Suppressor macrophage treated with lipopolysaccharide for 4 hours (primary cell): ENCODE measurements at places on chromosomes 4 and X.

GRCh38 chr4:150251752-150252190, 173.5 kb downstream of the DCLK2 start:
- DNase-seq = no peak

DNA sequence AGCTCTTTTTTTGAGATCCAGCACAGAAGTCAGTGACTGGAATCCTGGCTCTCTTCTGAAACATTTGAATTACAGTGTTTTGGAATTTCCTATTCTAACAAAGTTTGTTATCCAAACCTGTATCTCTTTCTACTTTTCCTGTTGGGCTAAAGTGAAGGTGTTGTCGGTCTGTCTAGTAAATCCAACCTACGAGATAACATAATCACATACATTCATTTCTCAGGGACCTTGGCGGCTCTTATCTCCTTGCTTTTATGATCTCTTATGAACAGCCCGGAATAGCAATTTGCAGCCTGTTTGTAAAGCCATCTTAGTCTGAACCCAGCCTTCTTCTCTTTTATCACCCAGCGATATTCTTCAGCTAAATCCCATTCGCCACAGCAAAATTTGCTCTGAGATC, 14.5 kb downstream of the PPARGC1A start:
- DNase-seq = no peak

GRCh38 chrX:132488180-132488705, 595 bp downstream of the MBNL3 start:
- peak; percentile 71 for DNase-seq

DNA sequence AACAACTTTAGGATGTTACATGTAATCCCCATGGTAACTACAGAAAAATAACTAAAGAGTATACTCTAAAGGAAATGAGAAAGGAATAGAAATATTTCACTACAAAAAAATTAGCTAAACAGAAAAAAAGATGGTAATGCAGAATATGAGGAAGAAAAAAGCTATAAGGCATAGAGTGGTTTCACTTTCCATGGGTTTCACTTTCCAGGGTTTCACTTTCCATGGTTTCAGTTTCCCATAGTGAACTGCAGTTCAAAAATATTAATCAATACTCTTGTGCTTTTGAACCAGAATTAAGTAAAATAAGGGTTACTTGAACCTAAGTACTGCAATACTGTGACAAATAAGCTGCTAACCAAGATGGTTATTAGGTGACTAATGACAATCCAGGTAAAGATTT, 42.0 kb downstream of the NPFFR2 start:
- DNase-seq = peak; percentile 54

GRCh38 chr4:97498875-97499274, 644.4 kb downstream of the STPG2 start:
- no peak for DNase-seq

GRCh38 chrX:17032351-17032750, 85.9 kb downstream of the REPS2 start:
- DNase-seq = no peak

DNA sequence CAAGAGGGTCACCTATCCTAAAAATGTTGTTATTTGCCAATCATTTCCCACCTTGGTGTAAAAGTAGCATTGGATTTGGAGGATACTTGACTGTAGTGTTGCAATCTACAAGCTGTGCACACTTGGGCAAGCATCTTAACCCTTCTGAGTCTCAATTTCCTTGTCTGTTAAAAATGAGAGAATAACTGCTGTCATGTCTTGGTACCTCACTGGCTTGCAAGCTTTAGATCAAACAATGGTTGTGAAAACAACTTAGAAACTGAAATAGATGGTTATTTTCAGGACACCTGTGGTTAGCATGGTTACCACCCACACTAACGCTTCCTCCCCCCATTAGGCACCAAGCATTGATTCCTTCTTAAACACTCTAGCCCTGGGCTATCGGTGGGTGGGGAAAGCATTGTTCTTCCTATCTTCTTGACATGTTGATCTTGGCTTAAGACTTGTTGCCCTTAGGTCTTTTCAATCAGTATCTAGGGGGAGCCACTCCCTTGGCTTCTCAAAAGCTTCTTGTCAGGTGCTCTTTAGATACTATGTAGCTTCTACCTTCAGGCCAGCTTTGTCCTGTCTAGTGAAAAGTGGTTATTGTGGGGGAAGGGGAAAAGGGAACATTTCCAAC, 10.6 kb upstream of the AMOT start:
- no peak for DNase-seq

GRCh38 chr4:123501733-123502132, 105.1 kb downstream of the SPRY1 start:
- no peak for DNase-seq

- peak; percentile 12 for DNase-seq
Measured at GRCh38 chrX:17674601-17675000, 62.7 kb upstream of the SCML1 start.

DNA sequence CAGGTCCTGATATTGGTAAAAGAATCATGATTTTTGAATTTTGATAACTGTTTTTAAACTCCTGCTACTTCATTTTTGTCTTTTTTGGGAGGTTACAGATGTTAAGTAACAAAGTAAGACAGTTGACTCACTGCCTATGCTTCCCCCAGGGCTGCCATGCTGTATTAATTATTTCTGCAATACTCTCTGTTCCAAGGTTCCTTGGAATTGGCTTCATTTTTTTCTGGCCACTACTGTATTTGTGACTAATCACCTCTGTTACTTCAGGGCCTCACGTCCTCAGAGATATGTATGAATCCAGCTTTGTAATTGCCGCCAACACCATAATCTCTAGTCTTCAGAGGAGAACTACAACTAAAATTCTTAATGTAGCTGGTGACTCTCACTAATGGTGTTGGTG, 1729.3 kb downstream of the C4orf33 start:
- DNase-seq = no peak

- no peak for DNase-seq
Measured at GRCh38 chr4:85318415-85318814, 156.5 kb upstream of the ARHGAP24 start.

DNA sequence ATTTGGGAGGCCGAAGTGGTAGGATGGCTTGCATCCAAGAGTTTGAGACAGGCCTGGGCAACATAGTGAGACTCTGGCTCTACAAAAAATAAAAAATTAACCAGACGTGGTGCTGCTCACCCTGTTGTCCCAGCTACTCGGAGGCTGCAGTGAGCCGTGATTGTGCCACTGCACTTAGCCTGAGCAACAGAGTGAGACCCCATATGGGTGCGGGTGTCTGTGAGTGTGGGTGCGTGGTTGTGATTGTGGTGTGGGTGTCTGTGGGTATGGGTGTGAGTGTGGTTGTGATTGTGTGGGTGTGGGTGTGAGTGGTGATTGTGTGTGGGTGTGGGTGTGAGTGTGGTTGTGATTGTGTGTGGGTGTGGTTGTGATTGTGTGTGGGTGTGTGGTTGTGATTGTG, 114.6 kb downstream of the UBE2K start:
- no peak for DNase-seq
